ENCODE measurements at places on chromosomes 2 and 18.
A peak's percentile ranks its signal among the peaks of the same experiment; 100 is the strongest.

GRCh38 chr2:45891719-45892424, 240.4 kb downstream of the PRKCE start:
- no peak for DNase-seq

DNA sequence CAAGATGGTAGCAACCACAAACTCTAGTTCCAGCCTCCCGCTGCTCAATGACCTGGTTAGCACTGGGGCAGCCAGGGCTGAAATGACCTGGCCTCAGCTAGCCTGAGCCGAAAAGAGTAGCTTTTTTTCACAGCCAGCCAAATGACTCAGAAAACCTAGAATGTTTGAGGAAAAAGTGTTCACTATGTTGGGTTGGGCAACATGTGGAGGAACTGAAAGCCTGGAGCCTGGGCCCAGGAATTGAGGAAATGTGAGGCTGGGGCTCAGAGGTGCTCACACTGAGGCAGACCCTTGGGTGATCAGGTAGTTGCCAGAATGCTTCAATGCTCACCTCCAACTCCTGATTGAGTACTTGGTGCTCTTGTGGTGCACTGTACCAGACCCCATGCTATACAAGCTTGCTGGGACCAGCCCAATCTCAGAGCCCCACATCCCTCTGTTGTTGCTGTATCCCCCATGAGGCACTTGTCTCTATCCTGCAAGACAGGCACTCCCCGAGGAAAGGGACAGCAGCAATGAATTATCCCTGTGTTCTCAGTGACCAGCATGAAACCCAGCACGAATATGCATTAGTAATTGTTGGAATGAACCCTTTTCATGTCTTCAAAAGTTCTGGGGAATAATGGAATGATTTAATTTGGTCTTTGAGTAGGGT, 116.2 kb downstream of the USP34 start:
- no peak for DNase-seq

DNA sequence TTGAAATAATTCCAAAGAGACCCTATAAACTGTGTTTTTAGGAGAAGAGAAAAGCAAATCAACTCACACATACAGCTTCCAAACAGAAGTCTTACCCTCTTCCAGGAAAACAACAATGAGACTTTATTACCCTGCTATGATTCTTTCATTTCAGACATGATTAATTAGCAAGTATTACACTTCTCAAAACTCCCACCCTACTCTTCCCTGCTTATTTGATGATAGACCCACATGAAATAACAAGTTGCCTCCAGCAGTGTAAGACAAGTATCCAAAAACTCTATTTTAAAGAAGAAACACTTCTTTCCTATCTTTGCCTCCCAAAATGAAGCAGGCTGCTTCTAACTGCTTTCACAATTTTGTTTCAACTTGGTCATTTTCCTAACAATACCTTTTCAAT, 4.1 kb downstream of the FIGN start:
- DNase-seq = no peak

- no peak for DNase-seq
Observed at GRCh38 chr2:238487652-238488346, 61.1 kb downstream of the ASB1 start.

GRCh38 chr18:35203067-35203466, 37.8 kb upstream of the ZNF397 start:
- no peak for DNase-seq

- no peak for DNase-seq
Observed at GRCh38 chr2:85264471-85264870, 63.3 kb downstream of the TGOLN2 start.

DNA sequence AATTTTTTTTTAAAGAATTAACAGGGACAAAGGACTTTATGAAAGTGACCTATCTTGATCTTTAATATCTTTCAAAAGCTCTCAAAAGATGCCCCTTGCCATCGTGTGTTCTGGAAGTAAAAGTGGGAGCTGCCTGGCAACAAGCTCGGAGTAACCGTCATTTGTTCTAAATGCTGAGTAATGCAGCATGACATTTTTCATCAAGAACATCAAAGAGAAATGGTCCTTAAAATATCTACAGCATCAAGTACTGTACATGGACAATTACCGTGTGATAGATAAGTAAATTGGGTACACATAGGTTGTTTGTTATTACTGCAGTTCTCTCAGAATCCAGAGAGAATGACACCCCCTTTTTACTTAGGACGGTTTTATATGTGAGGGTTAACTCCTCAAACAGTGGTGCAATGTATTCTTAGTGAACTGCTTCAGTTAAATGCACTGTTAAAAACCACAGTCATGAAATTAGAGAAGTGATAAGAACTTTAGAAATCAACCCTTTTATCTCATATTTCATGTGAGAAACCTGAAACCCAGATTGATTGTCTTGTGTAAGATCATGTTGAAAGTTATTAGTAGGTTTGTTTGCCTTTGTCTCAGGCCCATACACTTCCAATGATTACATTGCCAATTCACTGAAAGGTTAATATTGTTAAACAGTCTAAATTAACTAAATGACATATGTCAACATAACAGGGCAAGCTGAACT, 90.6 kb upstream of the HNMT start:
- no peak for DNase-seq

DNA sequence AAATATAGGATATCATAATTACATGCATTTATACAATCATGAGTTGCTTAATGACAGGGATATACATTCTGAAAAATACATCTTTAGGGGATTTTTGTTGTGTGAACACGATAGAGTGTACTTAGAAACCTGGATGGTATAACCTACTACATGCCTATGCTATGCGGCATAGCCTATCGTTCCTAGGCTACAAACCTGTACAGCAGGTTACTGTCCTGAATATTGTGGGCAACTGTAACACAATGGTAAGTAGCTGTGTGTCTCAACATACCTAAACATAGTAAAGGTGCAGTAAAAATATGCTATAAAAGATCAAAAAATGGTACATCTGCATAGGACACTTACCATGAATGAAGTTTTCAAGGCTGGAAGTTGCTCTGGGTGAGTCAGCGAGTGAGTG, 6.5 kb downstream of the C2orf72 start:
- no peak for DNase-seq

GRCh38 chr2:11990576-11990975, 244.1 kb downstream of the LPIN1 start:
- no peak for DNase-seq

DNA sequence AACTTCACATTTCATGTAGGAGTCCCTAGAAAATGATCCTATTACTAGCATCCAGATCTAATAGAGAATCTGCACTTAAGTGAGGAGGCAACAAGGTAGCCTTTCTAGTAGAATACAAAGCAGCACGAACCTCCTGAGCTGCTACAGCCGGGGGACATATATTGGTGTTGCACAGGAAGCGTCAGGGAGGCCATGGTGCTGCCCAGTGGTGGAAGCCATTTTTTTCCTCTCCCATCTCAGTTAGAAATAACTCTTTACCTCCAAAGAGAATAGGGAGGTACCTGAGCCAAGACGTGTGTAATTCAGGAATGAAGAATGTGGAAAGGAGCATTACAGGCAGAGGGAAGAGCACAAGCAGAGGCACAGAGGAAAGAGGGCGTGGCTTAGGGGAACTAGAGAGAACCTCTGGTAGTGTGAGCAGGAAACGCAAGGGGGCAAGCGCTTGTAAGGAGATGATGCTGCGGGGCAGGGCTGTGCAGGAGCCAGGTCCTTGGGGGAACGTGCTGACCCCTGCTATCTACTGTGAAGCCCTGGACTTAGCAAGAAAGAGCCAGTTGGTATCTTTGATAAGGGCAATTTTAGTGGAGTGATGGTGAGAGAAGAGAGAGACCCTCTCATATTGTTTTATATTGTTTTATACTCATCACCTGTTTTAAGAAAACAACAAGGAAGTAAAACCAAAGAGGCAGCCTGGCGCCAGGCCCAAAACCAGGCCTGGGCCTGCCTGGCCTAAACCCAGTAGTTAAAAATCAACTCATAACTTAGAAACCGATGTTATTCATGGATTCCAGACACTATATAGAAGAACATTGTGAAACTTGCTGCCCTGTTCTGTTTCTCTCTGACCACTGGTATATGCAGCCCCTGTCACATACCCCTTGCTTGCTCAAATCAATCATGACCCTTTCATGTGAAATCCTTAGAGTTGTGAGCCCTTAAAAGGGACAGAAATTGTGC, 50.0 kb upstream of the TTC39C start:
- DNase-seq = peak; percentile 27

DNA sequence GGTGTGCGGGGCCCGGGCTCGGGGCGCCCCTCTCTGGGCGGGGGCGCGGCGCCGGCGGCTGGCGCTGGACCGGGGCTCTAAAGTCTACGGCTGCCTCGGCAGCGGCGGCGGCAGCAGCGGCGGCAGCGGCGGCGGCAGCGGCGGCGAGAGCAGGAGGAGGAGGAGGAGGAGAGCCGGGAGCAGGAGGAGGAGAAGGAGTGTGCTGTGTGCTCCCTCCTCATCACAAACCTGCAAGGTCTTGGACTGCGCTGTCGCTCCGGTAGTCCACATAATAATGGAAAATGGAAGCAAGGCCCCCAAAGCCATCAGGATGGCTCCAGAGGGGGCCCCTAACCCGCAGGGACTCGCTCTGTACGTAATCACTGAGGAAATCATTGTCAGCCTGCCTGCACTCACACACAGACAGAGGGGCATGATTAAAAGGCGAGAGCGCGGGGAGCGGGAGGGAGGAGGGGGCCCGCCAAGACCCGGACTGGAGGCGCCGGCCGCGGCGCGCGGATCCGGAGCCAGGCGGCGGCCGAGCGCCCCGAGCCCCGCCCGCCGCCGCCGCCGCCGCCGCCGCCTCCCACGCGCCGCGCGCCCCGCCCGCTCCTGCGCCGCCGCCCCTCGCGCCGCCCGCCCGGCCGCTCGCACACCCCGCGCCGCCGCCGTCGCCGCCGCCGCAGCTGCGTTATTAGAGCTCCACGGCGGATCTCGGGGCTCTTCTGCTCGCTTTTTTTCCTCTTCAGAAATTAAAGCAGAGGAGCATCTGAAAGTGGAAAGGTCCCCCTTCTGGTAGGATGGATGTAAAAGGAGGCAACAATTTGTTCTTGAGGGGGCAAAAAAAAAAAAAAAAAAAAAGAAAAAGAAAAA, at the start of gene ZNF521:
Gene ZNF521 (minus strand): TSS at position 390 of the 852 bp plus-strand sequence. CDS start 1,220 bp downstream, outside the sequence.
- DNase-seq = no peak

- no peak for DNase-seq
Observed at GRCh38 chr18:48753691-48754090, 197.1 kb downstream of the SMAD7 start.

DNA sequence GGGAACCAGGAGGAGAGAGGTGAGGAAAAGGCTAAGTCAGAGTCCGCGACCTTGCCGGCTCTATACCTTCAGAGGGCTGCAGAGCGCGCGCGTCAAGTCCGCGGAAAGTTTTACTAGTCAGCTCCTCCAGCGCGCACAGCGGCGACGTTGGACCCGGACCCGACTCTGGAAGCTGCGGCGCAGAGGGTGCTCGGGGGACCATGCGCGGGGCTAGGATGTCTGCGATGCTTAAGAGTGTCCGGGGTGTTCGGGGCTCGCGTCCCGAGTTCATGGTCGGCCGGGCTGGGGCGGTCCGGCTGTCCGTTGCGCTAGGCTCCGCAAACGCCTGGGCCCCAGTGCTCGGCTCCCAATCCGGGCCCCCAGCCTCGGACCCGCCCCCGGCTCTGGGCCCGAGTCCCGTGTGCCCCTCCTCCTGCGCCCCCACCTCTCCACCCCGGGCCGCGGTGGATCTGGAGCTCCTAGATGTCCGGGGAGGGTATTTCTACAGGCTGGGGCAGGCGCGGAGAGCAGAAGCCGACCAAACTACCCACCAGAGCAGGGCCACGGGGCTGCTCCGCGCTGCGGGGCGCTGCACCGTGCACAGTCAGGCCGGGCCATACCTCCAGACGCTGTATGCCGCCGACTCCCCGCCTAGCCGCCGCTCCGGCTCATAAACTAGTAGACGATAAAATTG, at the start of gene LBX2:
Gene LBX2 (minus strand): TSS at position 337 of the 673 bp plus-strand sequence. CDS start 66 bp downstream, at position 271.
- no peak for DNase-seq

DNA sequence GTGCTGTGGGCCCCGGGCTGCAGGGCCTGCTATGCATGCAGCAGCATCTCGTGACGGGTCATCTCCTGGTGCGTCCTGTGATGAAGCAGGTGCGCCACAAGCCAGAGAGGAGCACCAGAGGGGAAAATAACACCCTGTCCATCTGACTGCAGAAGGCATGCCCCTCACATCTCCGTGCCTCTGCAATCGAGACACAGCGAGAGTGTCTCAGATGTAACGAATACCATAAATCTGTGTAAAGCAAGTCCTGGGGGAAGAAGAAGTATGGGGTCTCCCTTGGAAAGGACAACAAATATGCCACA, 137.5 kb downstream of the PTGR3 start:
- DNase-seq = no peak

GRCh38 chr18:69936191-69936558, 11.5 kb downstream of the CD226 start:
- DNase-seq = no peak

- DNase-seq = peak; percentile 77
Observed at GRCh38 chr2:85909005-85909404, 20.2 kb upstream of the ST3GAL5 start.

DNA sequence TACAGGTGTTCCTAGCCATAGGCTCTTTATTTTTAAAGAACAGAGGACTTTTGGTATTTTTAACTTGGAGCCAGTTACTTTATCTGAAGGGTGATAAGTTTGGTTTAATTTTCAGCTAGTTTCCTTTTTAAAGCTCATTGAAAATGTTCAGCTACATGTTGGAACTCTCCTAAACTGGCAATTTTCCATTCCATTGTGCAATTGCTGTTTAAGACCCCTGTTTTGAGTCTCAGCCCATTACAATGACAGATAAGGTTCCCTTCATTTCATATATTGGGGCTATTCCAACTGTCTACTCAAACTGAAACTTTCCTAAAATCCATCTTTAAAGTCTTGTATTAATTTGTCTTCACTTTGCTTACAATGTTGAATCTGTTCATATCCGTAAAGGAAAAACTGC, 11.6 kb downstream of the MAIP1 start:
- no peak for DNase-seq

DNA sequence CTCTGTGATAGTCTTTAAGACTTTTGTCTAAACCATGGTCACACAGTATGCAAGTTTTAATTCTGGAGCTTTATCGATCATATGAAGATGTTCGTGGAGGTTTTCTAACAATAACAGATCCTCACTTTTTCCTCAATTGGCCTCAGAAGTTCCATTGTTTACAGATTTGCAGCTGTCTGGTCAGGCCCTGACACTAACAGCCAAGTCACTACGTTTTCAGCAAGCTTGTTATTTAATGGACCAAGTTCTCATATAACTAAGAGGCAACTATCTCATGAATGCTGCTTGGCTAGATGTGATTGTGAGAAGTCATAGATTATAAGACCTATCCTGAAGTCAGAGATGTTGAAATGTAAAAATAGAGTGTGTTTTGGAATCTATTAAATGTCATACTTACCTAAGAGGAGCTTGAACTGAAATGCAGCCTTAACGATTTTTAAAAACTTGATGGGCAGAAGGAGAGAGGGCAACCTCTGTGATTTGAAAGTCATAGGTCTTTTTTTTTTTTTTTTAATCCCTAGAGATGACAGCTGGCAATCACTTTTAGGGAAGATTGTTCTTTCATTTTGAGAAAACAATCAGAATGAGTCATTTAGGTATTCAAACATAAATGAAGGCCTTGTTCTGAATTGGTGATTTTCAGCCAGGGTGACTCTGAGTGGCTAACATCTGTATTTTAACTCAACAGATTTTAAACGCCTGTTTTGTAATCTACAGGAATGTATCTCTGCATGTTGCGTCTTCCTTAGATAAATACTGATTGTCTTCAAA, 48.4 kb upstream of the NEMP2 start:
- DNase-seq = no peak

Measured in epithelial cell of prostate (primary cell).